ENCODE measurements at places on chromosomes 3 and 15.

DNA sequence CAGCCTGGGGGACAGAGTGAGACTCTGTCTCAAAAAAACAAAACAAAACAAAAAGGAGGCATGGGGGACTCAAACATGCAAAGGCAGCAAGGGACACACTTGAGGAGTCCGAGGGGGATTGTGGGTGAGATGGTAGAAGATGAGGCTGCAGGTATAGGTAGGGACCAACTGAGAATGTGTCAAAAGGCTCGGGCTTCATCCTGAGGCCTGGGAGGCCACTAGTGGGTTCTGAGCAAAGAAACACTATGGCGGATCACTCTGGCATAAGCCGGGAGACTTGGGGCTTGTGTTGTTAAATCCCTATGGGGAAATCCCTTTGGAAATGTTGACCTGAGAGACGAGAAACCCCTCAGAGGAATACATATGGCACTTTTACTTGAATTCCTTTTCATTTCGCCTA lies 21.2 kb downstream of the ZNF710 start:
- DNase-seq: no peak

GRCh38 chr3:29511701-29512100 lies 230.8 kb downstream of the RBMS3 start:
- no peak for DNase-seq

GRCh38 chr3:31432897-31433678 lies 99.6 kb upstream of the STT3B start:
- DNase-seq: no peak

- DNase-seq: no peak
Observed at GRCh38 chr15:60557191-60557618, 78.3 kb upstream of the ICE2 start.

GRCh38 chr3:36487616-36488015 lies 107.3 kb downstream of the STAC start:
- no peak for DNase-seq

- no peak for DNase-seq
Observed at GRCh38 chr3:192307631-192308030, 419.7 kb downstream of the FGF12 start.

DNA sequence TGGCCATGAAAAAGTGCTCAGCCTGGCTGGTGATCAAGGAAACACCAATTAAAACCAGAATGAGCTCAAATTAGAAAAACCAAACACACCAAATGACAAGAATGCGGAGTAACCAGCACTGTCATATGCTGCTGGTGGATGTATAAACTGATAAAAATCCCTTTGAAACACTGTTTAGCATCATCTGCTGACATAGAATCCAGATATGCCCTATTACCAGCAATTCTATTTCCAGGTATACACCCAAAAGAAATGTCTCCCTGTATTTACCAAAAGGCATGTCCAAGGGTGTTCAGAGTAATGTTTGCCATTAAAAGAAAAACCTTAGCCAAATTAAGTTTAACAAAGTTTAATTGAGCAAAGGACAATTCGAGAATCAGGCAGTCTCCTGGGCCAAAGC lies 138.6 kb downstream of the FMN1 start:
- DNase-seq: no peak

DNA sequence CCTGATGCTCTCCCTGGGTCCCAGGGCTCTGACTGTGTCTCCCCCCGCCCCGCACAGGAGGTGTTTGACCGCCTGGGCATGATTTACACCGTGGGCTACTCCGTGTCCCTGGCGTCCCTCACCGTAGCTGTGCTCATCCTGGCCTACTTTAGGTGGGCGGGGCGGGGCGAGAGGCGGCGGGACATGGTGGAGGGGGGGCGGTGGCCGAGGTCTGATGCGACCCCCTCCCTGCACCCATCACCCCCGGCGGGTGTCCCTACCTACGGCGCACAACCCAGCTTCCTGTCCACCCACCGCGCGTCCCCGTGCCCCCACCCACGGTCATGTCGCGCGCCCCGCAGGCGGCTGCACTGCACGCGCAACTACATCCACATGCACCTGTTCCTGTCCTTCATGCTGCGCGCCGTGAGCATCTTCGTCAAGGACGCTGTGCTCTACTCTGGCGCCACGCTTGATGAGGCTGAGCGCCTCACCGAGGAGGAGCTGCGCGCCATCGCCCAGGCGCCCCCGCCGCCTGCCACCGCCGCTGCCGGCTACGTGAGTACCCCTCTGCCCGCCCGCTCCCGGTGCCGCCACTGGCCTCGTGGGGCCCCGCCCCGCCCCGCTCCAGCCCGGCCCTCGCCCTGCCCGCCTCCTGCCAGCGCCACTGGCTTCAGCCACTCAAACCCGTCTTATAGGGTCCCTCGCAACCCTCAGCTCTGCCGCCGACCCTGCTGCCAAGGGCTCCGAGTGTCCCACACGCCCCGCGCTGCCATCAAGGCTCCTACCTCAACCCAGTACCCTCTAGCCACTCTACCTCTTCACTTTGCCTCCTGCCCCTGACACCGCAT lies 21.0 kb downstream of the PTH1R start:
- DNase-seq: no peak

GRCh38 chr3:188539631-188540194 lies 385.8 kb downstream of the LPP start:
- DNase-seq: no peak

- DNase-seq: no peak
Observed at GRCh38 chr3:168847291-168847883, 751.7 kb upstream of the GOLIM4 start.

DNA sequence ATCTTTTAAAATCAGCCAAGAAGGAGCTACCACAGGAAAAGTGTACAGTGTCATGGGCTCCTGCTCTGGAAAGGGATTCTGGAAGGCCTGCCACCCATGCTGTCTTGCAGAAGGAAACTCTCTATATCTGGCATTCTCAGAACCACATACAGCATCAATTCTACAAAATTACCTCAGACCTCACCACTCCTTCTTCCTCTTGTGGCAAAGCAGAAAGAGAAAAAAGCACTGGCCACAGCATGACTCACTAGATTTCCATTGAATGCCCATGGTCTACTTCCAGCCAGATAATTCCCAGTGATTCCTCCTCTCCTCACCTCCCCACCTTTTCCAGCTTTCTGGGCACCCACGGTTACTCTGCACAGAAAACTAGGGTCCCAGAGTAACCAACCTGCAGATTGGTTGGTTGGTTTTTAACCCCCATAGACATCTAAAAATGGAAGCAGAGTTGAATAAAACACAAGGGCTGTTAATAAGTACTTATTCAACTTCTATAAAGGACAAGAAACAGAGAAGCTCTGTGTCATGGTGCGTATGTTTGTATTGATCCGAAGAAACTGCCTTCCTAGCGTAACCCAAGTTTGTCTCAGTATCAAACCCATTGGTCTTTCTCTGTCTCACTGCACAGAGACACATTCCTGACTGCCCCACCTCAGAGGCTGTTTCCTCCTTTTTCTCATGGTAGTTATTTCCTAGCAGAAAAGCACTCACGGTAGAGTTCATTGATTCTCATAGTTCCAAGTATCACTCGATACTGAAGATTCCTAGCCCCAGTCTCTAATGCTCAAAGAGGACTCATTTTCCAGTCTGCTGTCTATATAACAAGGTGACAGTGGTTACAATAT lies 67.7 kb downstream of the LDHAL6B start:
- DNase-seq: no peak

DNA sequence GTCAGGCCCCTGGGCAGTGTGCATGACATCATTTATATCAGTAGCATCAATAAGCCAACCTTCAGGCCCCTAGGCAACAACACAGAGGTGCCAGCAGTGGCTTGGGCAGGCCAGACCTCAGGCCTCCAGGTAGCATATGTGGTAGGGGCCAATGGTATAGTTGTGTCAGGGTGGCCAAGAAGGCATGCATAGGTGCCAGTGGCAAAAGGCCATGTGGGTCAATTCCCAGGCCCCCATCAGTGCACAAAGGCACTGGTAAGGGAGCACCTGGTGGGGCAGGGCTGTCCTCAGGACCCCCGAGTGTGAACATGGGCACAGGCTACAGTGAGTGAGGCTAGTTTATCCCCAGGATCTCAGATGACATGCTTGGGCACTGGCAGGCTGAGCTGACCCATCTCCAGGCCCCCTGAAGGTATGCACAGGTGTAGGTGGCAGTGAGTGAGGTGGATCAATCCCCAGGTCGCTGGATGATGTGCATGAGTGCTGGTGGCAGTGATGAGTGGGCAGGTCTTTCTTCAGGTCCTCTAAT lies 244.1 kb upstream of the ZNF385D start:
- DNase-seq: no peak

DNA sequence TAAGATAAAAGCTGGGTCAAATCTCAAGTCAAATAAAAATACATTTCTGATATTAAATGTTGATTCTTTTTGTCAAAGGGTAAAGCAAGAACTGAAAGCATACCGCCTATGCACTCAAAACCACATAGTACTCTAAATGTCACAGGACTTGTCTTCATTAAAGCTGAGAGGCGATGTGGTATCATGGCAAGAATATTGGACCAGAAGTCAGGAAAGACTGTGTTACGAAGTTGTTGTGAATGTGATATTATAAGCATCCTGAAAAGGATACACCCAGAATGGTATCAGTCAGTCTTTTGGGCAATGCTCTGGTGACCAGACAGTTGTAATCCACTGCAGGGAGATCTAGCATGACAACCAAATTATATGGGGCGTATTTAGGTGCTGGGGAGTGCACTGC lies 33.8 kb downstream of the TIGIT start:
- no peak for DNase-seq

DNA sequence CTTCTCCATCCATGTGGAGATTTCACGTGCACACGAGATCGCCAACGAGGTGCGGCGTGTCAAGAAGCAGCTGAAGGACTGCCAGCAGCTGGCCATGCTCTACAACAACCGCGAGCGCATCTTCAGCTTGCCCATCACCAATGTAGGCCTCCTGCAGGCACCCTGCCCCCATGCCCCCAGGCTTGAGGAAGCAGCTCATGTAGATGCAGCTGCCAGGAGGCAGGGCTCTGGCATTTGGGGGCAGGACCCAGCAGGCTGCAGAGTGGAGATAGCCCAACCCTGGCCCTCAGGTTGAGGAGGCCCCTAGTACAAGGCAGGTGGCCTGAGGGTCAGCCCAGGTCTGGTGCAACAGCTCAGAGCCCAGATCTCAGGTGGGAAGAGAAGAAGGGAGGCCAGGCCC lies 36.4 kb downstream of the DNAH1 start:
- DNase-seq: no peak

DNA sequence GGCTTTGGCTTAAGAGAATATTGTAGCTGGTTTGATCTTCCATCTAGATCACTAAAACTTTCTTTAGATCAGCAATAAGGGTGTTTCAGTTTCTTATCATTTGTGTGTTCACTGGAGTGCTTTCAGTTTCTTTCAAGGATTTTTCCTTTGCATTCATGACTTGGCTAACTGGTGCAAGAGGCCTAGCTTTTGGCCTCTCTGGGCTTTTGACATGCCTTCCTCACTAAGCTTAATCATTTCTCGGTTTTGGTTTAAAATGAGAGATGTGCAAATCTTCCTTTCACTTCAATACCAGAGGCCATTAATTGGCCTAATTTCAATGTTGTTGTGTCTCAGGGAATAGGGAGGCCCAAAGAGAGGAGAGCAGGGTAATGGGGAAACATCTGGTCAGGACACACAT lies 30.3 kb upstream of the CCNB2 start:
- DNase-seq: no peak

DNA sequence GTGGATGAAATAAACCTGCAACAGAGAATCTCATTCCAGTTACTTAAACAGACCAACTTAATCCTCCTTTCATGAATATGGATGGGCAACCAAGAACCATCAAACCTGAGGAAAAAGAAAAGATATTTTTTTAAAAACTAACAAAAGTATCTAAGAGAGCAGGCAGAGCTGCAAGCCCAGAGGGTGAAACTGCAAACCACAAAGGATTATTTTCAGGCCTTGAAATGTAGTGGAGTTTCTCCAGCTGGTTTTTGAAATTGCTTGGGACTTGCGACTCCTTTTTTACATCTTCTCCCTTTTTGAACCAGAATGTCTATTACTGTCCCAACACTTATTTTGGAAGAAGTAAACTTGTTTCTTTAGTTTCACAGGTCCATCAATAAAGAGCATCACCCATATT lies 87.4 kb downstream of the STAG1 start:
- no peak for DNase-seq

- no peak for DNase-seq
Observed at GRCh38 chr3:52092271-52092660, 35.9 kb upstream of the DUSP7 start.

GRCh38 chr3:81465510-81466200 lies 295.8 kb downstream of the GBE1 start:
- DNase-seq: no peak

GRCh38 chr3:169825316-169825715 lies 12.6 kb upstream of the LRRC34 start:
- DNase-seq: no peak

DNA sequence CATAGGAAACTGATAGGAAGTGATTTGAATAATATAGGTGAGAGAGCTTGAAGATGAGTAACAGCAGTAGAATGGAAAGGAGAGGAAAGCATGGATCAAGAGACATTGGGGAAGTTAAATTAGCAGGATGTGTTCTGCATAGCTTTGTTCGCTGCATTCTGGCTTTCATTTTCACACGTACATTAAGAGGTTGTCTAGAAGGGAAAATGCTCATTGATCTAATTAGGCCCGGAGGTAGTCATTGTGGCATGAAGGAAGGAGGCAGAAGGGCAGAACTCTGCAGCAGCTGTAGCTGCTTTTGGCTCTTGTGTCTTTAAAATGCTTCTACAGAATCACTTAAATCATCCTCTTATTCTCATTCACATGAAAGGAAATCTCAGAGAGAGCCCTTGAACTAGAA lies 40.3 kb downstream of the KCNAB1 start:
- no peak for DNase-seq

- DNase-seq: no peak
Observed at GRCh38 chr3:11592445-11593298, 51.0 kb downstream of the VGLL4 start.

- no peak for DNase-seq
Observed at GRCh38 chr3:193710286-193711165, 117.5 kb downstream of the OPA1 start.

- DNase-seq: no peak
Observed at GRCh38 chr3:189094539-189094938, 77.2 kb upstream of the TPRG1 start.

DNA sequence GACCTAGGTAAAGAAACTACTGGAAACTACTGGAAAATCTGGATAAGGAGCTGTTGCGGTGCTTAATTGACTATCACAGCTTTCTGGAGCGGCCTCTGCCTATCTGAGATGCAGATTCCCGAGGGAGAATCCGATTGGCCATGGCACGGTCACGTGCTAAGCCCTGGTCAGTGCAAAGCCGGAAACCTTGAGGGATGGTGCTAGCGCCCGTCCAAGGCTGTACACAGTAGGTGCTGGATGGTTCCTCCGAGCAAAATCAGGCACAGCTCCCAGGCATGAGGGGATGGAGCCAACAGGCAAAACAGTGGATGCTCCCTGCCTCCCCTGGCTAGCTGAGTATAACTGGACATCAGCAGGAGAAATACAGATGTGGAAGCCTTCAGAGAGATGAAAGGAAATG lies 238.7 kb upstream of the HES1 start:
- no peak for DNase-seq

GRCh38 chr3:61008153-61008997 lies 242.9 kb downstream of the FHIT start:
- DNase-seq: no peak

DNA sequence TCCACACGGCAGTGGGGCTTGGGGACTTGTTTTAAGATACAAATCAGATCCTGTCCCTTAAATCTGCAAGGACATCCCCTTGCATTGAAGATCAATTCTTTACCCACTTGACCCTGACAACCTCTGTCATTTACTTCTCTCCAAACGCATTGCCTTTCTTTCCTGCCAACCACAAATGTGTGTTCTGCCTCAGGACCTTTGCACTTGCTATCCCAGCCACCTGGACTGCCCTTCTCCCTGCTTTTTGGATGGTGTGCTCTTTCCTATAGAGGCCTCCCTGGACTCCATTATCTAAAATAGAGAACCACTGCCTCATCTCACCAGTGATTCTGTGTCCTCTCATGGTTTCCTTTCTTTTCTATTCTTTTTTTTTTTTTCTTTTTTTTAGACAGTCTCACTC lies 1.5 kb upstream of the RPL29 start:
- DNase-seq: no peak
